ENCODE measurements at places on chromosomes 4 and X.

GRCh38 chr4:42513748-42514492, 116.6 kb downstream of the SHISA3 start:
- DNase-seq: no peak

DNA sequence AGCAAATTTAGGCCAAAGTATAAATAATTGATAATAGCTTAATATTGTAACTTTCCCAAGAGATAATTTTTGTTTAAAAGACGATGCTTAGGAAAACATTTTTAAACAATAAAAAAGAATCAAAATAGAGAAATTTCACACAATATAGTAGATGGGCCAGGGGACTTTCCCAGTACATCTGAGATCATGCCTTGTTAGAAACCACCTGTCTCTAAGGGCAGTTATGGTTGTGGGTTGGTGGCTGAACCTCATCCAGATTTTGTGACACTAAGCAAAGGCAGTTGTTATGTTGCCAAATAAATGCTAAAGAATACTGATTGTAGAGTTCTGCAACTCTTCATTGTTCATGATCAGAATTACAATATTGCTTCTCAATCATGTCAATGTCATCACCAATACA, 270.6 kb downstream of the BANK1 start:
- DNase-seq: no peak

- no peak for DNase-seq
Measured at GRCh38 chr4:147950841-147951240, 219.0 kb downstream of the ARHGAP10 start.

- no peak for DNase-seq
Measured at GRCh38 chr4:48620831-48621230, 130.8 kb downstream of the ZAR1 start.

- DNase-seq: no peak
Measured at GRCh38 chrX:153768311-153769157, 4.5 kb downstream of the PLXNB3 start.

GRCh38 chr4:127509155-127509554, 123.6 kb upstream of the INTU start:
- peak; percentile 15 for DNase-seq

- DNase-seq: no peak
Measured at GRCh38 chrX:13298836-13299235, 21.0 kb downstream of the ATXN3L start.

DNA sequence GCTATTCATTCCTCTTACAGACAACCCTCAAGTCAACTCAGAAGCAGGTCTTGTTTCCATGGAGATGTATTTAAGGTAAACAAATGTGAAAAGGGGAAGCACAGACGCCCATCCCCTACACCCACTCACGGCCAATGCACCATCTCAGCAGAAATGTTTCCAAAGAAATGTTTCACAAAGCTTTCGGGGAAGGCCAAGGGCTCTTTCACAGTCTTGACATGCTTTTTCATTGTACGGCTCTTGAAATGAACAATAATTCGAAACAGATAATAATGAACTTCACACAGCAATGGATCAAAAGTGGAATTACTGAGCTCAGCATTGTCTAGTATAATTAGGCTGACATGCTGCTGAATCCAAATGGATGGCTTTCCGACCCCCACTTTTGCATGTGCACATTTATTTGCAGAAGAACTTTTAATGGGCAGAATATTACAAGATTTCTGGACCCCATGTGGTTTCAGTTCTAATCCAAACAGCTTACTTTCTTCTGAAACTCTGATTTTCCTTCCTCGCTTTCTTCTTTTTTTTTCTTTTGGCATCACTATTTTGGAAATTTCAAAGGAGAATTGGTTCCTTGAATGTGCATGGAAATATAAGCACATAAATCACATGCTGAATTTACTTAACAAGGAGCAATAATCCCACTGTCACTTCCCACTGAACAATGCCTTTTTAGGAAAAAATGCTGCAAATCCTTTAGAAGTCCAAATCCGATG, 160.9 kb downstream of the SMIM20 start:
- no peak for DNase-seq

DNA sequence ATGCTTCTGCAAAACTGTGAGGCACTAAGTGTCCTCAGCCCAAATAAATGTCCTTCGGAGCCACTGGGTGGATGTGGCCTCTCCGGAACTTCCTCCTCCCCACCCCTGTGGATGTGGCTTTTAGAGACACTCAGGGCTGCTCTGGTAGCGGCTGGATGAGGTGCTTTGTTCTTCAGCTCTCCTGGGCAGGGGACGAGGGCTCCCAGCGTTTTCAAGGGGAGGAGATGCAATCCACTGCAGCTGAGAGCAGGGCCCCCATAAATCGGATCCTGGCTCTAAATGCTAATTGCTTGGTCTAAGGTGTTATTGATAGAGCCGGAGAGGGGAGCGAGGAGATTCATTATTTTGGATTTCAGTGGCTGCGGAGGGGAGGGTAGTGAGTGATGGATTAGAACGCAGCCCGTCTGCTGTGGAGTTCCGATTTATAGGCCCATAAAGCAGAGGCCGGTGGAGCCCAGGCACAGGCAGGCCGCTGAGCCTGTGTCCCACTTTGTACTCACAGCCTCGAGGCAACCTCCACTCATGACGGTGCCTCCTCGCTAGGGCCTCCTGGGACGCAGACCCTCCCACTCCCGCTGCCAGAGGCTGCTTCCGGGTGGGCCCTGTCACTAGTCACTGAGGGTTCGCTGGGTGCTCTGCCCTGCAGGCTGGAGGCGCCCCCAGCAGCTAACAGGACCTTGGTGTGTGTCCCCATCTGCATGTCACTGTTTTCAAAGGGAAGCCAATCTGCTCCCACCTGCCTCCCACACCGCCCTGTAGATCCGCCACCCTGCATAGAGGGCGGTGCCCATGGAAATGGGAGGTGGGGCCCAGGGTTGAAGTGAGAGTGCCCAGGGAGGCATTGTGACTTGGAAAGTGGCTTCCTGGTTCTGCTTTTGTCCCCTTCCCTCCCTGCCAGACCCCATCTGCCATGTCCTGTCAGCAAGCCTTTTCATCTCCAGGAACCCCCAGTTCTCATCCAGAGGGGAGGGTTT, 135.4 kb upstream of the PSAPL1 start:
- DNase-seq: no peak

DNA sequence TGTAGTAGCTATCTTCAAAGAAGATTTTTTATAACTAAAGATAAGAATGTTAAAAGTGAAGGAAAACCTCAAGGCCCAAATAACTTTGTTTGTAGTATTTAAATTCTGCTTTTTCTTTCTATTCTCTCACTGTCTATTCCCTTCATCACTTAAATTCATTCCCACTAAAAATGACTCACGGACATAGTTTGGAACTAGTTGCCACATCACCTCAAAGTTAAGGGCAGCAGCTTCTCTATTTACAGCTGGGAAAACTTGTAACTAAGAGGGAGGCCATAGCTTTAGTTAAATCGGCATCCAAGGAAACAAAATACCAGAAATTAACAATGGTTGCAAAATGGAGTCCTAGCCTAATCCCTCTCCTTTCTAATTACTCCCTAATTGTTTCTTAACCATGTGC, 325.4 kb upstream of the MAGEB2 start:
- DNase-seq: peak; percentile 16

DNA sequence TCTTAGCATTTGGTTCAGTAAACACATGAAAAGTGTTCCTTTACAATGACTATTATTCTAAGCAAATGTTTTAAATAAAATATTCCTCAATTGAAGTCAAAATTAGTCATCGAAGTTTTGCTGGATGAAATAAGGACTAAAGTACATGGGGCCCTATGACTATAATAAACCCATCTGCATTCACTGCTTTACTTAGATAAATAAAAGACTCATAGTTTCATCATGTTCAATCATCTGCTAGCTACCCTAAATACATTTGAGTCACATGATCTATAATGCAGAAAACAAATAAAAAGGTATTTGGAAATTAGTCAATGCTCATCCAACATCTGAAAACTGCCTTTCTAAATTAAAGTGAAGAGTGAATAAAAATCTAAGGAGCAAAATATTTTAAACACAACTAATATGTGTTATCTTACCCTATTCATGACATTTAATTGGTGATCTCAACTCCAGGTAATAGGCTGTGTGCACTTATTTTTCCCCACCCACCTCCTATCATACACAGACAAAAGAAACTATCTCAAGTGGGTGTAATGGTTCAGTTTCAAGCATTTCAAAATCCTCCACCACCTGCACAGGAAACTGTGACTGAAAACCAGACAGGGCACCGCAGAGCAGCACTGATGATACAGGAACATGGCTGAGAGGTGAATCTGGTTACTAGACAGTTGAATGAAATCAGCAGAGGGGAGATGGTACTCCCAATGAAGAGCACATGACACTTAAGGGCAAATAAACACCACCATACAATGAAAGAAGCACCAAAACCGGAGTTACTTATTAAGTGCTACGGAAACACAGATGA, 78.6 kb downstream of the CAMK2D start:
- peak; percentile 24 for DNase-seq

DNA sequence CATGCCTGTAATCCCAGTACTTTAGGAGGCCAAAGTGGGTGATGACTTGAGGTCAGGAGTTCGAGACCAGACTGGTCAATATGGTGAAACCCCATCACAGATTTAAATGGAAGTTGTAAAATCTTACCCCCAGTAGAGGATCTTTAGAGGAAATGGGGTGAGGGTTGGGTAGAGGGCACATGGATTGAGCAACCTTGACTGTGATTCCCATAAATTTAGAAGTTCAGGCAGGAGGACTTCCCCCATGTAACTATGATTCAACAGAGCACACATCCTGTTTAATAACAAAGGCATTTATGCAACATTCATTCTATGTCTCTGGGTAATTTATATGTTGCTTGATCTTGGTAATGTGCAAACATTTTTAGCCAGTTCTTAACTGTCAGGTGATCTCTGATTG, 143.1 kb downstream of the RBM47 start:
- DNase-seq: peak; percentile 50

- peak; percentile 5 for DNase-seq
Measured at GRCh38 chr4:140448830-140449229, 21.4 kb upstream of the CLGN start.

- DNase-seq: no peak
Measured at GRCh38 chr4:57113870-57114269, 3.7 kb upstream of the IGFBP7 start.
